Kidney glomerular epithelial cell (primary cell): ENCODE measurements at places on chromosomes 6 and 20.

DNA sequence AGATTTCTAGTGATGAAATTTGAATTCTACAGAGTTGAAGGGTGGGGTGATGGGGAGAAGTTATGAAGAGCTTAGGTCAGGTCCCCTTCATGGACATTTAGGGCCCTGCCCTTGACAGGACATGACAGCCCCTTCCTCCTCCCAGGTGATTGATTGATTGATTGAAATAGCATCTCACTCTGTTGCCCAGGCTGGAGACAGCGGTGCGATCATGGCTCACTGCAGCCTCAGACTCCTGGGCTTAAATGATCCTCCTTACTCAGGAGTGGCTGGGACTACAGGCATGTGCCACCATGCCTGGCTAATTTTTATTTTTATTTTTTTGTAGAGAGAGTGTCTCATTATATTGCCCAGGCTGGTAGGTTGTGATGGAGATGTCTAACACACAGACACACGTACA lies 174.0 kb upstream of the RNF24 start:
- DNase-seq, result no peak

- DNase-seq, result no peak
These were observed 34.6 kb downstream of the RAMACL start for GRCh38 chr6:166551754-166552495.

DNA sequence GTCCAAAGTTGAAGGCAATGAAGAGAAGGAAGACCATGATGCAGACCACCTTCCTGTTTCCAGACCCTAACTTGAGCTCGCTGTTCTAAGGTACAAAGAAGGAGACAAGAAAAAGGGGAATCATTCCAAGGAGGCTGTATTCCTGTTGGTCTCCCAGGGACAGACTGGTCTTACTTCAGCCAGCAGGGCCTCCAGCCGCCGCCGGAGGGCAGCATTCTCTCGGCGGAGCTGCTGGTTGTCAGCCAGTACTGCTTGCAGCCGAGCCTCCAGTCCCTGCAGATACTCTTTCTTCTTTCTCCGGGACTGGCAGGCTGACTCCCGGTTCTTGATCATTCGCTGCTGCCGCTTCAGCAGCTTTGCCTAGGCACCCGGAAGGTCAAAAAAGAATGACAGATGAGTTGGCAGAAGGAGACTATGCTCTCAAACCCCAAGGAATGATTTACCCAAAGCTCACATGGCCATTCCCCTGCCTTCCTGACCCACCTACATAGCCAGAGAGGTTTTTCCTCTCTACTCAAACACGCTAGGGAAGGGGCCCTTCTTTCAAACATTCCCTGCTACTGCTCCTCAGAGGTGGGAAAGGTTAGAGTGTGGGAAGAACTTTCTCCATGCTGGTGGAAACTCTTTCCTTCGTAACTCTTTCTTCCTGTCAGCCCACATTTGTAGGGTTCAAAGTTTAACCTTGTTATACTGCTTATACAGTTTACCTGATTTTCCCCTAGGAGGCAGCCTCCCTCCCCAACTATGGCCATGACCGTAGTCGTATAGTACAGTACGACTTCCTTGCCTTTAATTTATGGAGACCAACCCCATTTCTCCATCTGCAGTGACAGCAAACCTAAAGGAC lies 9.0 kb downstream of the ATF6B start:
- DNase-seq, result peak; percentile 49

DNA sequence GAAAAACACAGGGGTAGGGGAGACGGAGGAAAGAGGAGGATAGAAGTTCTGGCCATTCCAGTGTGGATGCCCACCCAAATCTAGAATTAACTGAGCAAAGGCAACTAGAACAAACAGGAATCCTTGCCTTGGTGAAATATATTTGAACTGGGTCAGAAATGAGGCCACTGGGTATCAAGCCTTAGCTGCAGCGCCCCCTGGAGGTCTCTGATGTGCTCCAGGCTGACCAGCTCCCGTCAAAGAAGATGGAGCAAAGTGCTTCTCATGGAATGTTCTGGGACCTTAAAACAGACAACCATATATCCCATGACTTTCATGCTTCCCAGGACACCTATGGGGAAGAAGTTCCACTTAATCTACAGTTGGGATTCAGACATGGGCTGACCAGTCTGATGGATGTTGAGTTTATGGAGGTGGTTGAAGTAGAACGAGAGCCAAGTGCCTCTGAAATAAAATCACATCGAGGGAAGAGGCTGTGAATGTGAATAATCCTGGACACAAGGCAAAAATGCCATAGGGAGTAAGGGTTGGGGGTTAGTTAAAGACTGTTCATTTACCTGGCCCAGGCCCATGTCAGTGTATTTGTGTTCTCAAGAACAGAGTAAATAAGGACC lies 50.4 kb downstream of the HLA-DPB1 start:
- peak; percentile 19 for DNase-seq

DNA sequence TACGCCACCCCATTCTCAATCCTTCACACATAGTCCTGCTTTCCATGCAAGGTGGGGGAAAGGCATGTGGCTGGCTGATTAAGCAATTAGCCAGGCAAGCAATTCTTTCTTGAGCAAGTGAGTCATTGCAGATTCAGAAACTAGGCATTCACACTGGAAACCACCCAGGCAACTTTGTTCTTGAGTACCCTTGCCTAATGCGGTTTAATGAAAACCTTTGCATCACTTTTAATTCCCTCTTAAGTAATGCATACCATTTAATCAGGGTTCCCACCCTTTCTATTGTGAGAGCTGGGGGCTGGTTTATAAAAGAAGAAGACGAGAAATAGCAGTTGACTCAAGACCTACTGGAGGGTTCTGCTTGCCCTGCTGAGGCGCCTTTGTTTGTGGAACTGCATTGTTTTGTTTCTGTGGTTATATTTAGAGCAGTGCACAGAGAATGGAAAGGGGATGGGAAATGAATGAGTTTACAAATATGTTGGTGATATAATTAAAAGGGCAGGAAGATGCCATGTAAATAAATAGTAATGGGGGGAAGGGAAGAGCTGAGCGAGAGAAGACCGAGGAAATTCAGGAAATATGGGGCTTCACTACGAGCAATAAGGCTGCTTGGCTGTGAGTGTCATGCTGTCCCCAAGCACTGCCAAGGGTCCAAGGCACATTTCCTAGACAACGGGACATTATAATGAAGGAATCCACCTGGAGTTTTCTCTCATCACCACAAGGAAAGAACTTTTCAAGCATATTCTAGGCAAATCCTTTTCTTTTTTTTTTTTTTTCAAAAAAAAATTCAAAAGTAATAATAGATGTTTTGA lies 48.8 kb upstream of the TSHZ2 start:
- peak; percentile 95 for DNase-seq

DNA sequence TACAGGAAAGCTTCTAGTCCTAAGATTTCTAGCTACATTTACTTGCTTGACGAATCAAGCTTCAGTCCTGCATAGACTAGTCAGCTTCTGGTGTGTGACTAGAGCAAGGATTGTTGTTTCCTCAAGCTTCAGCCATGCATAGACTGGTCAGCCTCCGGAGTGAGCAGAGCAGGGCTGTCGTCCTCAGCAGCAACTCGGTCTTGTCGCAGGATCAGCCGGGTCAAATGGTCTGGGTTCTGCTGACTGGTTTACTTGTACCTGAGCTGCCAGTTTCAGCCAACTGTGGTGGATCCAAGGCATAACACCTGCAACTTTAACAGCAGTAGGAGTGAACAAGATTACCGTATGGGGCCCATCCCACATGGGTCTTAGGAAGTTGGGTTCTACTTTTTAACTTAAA lies 10.8 kb upstream of the GMPR start:
- no peak for DNase-seq

GRCh38 chr6:87164004-87164403 lies 8.6 kb downstream of the ZNF292 start:
- no peak for DNase-seq

- DNase-seq, result peak; percentile 57
These were observed 818 bp upstream of the MDGA1 start for GRCh38 chr6:37698264-37699137.
